ENCODE measurements at places on chromosomes 12 and 14.

GRCh38 chr12:113370923-113371682 lies 12.7 kb downstream of the PLBD2 start:
- DNase-seq = no peak

DNA sequence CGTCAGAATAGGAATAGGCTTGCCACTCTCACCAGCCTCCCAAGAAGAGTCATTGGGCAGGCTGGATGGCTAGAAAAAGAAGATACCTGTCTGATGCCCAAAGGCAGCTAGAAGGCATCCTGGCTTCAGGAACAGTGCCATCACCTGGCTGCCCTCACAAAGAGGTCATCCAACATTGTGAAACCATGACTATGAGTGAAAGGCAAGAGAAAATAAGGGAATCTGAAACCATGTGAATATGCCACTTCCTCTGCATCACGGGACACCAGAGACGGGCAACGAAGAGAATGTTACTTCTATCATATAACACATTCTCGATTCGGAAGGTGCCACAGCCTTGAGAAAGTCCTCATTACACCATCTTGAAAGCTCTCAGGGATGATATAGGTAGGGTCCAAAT lies 182.0 kb downstream of the DAD1 start:
- no peak for DNase-seq

GRCh38 chr14:30440961-30441360 lies 118.0 kb upstream of the G2E3 start:
- DNase-seq = no peak

- DNase-seq = no peak
Measured at GRCh38 chr14:31781578-31781977, 220.4 kb downstream of the NUBPL start.

GRCh38 chr12:64813723-64814122 lies 10.7 kb upstream of the TBC1D30 start:
- DNase-seq = no peak

GRCh38 chr14:102819747-102820330 lies 42.6 kb downstream of the TRAF3 start:
- DNase-seq = no peak

DNA sequence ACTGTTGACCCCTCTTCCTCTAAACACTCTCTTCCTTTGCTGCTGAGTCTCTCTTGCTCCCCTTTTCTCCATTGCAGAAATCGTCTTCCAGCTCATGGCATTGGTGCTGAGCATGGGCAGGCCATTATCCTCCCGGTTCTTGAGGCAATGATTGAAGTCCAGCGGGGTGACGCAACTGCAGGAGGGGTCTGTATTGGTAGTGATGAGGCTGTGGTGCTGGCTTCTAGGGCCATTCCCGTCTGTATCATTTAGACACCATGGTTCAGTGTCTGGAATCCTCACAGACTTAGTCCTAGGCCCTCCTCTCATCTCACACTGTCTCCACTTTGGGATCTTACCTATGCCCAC lies 720 bp upstream of the SLC22A17 start:
- DNase-seq = no peak

DNA sequence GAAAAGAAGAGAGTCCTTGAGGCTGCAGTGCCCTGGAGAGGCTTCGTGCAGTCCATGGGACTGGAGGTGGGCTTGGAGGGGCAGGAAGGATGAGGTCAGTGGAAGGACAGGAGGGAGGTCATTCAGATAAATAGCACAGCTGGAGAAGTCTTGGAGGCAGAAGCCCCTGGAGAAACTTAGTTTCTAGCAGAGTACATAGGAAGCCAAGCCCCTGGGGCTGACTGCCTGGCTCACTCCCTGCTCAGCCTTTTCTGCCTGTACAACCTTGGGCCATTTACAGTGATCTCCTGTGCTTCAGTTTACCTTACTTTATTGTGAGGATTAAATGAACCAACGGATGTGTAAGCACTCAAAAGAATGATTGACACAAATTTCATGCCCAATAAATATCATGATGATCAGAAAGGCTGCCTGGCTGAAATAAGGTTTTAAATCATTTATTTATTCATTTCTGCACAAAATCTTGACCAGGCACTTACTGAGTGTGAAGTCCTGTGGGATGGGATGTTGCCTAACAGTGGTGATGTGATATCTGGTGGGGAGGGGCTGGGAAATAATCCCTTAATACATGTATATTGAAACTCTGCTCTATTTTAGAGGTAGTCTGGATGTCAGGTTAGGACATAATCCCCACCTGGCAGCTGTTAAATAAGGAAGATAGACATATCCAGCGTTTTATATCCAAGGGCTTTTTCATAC lies 54.3 kb downstream of the PLEKHG7 start:
- no peak for DNase-seq

DNA sequence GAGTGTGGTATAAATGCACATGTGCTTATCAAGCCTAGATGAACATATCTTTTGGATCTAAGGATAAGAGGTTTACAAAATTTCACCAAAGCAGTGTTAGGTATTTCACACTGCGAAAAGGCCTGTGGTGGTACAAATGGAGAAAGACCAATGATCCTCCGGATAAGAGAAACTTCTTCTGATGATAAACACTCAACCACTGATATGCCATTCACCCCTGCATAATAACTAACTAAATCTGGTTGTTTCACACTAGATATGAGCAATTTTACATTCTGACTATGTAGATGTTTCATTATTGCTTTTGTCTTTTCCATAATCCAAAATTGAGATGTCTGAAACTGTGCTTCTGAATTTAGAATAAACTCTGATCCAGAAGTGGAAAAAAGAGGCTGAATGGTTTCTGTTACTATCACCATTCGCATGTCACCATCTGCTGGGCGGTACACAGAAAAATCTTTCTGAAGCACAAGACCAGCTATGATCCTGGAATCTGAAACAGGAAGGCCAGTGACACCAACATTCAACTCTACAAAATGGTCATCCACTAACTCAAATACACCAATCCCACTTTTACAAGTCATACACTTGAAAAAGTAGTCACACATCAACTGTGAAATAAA lies 1.3 kb downstream of the BBS10 start:
- DNase-seq = no peak

DNA sequence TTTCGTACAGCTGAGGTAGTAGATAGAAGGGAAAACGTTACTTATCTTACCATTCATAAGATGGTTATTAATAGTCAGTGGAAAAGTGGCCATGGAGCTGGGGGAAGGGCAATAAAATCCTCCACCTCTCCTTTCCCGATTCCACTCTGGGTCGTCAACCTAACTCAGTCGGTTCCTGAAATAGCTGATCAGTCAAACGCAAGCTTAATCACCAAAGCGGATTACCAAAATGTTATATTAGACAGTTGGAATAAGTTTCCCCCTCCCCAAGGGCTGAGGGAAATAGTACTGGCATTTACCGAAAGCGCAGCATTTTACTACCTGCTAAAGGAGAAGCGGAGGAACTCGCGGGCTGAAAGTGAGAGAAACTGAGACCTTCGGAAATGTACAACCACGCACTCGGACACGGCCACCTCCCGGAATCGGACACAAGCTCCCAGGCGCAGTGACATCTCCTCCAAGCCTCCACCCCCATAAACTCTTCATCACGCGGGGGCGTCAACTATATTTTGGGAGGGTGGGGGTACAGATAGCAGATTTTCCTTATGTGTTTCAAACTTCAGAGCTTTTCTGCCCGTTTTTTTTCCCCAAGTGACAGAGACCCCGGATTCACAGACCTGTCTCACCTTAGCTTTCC lies 1.2 kb downstream of the PPM1H start:
- peak; percentile 22 for DNase-seq

DNA sequence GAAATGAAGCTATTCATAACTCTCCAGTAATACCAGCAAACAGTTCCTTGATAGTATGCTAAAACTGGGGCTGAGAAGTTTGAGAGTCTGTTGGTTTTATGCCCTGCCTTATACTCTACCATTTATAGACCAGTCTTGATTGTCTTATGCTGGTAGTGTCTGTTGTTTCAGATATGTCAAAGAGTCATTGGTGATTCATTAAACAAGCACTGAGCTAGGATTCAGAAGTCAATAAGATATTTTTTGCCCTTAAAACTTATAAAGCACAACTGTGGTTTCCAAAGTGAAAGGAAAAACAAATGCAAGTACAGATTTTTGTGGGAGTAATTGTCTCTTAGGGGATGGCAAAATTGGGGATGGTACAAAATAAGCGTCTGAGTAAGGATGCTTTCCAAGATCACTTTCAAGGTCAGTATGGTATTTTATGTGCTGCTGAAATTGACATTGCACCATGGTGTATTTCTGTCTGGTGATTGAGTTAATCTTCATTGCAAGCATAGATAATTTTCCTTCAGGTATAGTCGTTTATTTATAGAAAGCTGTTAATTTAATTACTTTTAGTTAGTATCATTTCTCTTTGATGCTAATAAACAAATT lies 289.5 kb upstream of the E2F7 start:
- DNase-seq = no peak

DNA sequence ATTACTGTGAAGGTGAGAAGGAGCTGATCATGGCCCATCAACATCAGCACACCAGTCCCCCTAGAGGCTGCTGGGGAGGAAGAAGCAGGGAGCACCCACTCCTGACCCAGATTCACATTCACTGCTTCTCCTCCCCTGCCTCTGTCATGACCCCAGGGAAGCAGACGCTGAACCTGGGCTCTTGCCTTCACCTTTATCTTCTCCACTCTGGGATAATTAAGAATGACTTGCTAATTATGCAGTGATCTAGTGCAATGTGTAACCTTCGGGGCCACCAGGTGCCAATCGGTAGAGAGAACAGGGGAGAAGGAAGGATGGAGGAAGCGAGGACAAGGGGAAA lies 44.4 kb upstream of the IQSEC3 start:
- DNase-seq = no peak

DNA sequence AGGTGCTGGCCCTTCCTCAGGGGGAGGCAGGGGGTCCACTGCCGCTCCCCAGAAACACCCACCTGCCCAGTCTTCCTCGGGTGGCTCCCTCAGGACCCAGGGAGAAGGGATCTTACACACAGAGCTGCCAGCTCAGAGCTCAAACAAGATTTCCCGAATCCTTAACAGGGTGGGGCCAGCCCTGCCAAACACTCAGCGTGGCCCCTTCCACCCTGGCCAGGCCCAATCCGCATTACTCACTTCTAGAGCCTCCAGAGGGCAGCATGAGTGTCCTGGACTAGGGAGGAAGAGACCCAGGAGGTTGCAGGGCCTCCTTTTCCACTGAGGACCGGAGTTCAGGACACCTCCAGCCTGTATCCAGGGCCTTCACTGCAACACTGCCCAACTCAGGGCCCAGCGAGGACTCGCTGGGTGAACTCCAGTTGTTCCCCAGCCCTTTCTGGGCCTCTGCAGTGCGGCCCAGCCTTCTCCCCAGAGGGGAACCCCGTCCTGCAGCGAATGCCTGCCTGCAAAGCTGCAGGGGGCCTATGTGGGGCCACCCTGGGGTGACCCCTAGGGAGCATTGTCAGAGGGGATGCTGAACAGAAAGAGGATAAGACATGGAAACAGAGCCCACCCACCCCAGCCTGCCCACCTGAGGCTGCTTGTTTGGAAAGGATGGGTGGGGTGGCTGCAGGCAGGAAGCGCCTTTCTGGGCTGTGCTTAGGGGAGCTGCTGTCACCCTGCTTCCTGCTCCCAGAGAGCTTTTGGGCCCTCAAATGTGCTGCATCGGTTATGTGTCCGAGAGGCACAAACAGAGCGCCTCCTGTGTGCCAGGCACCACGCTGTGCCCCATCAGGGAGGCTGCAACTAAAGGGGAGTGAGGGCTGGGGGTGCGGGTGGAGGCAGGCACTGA lies 43.8 kb downstream of the CCNK start:
- no peak for DNase-seq

DNA sequence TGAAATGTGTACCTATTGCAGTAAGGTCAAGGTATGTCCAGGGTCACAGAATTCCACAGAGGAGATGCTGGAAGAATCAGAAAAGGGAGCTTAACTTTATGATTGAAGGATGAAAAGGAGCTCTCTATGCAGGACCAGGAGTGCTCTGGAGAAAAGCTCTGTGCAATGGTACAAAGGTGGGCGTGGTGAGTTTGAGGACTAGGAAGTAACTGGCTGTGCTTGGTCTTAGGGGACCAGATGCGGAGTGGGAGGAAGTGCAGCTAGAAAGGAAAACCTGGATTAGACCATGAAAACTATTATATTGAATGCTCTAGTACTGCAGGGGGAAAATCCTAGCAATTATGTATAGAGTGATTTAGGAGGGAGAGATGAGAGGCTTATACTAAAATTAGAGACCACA lies 56.8 kb downstream of the BTG1 start:
- no peak for DNase-seq

DNA sequence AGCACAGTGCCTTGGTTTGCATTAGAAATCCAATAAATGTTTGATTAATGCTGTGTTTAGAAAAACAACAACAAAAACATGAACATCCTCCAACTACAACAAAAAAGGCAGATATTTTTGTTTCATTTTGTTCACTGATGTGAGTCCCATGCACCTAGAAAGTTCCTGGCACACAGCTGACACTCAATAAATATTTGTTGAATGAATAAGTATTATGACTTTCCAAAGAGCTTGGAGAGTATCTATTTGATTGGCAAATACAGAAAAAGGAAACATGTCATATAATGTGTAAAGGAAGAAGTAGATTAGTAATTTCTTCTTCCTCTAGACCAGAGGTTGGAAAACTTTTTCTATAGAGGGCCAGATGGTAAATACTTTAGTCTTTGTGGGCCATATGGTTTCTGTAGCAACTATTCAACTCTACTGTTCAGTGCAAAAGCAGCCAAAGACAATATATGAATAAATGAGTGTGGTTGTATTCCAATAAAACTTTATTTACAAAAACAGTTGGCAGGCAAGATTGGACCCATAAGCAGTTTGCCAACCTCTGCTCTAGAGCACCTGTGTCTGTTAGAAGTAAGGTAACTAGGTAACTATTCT lies 312.3 kb upstream of the DIO2 start:
- DNase-seq = no peak

DNA sequence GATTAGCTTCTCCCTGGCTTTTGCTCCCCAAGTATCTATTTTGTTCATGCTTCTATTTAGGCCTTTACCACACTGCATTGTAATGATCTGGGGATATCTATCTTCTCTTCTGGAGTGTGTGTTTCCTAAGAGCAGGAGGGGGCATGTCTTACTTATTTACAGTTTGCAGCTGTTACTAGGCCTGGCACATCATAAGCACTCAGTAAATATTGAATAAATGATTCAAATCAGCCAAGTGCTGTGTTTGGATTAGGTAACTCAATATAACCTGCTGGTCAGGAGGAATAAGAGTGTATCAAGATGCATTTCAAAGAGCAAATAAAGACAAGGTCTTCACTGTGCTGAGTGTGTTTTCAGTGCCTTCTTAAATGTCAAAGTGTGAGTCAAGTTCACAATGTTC lies 186.1 kb downstream of the FOXG1 start:
- no peak for DNase-seq

DNA sequence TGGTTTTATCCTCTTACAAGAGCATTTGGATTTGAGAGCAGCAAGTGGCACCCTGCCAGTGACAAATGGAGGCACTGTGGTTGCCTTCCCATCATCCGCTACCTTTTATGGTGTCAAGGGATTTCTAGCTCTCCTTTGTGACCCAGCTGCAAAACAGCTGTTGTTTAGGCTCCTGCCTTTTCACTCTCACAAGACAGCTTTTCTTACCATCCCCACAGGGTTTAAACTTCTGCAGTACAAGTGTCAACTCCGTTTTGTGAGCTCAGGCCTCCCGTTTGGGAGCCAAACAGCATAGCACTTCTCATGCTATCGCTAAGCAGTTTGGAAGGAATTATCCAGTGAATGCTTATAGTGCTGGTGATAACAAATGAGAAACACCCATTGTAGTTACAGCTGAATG lies 331.4 kb downstream of the TMTC2 start:
- no peak for DNase-seq

GRCh38 chr12:122250047-122250446 lies 16.2 kb downstream of the VPS33A start:
- DNase-seq = no peak

- DNase-seq = no peak
Measured at GRCh38 chr12:47323802-47324201, 244.0 kb upstream of the AMIGO2 start.

Measured in ovary (tissue), 10 donors.